Cerebellar nuclear complex (tissue), 1 donor: ENCODE measurements at places on chromosomes 12 and 14.

GRCh38 chr14:105172476-105172875 is 3.9 kb upstream of the JAG2 start:
- no peak for DNase-seq

DNA sequence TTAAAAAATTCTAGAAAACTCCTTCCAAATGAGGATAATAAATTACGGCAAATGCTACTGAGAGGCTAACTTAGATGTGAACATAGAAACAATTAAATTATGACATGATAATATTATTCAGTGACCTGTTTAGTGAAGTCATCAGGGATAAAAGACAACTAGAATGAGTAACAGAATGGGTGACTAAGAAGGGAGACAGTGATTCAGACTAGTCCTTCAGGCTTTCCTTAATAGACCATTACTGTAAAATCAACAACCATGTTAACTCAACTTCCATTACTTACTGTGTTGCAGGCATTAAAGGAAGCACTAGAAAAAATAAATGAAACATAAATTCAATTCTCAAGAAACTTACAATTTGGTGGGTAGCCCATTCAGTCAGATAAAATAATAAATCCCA is 543.9 kb upstream of the LRFN5 start:
- DNase-seq = no peak

DNA sequence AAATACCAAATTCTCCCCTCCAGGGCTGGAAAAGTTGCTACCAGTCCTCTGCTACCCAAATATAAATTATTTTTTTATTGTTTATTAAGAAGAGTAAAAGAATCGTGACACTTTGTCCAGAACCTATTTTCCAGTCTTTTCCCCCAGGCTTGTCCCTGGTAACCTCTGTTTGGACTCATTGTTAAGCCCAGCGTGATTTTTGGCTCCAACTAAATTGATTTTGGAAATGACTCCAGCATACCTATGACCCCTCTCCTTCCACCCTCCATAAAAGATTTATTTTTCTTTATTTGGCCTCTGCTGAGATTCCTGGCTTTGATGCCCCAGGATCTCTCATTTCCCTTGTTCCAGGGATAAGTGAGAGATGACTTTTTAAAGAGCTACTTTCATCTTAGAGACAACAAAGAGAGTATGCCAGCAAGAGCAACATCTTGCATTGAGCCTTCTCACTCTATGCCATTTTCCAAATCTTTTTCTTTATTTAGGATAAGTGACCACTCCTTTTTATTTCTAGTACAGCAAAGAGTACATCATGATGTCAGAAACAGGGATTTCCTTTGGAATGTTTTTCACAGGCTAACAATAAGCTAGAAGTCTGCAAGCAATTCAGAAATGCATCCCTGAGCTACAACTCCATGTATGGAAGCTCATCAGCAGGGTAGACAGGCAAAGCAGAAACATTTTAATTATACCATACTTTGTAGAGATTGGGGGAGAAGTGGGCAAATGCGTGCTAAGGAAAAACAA is 75.8 kb downstream of the DAD1 start:
- no peak for DNase-seq

- no peak for DNase-seq
Measured at GRCh38 chr14:20499108-20499507, 6.2 kb upstream of the RNASE10 start.

DNA sequence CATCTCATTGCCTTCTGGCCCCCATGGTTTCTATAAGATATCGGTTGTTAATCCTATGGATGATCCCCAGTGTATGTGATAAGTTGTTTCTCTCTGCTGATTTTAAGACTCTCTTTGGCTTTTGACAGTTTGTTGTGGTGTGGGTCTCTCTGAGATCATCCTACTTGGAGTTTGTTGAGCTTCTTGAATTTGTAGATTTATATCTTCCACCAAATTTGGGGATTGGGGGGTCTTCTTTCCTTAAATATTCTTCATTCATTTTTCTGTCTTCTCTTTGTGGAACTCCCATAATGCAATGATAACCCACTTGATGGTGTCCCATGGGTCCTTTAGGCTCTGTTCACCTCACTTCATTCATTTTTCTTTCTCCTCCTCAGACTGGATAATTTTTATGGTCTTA is 20.0 kb upstream of the BBS10 start:
- DNase-seq = no peak

GRCh38 chr14:61421212-61421923 is 100.0 kb downstream of the PRKCH start:
- DNase-seq = no peak

DNA sequence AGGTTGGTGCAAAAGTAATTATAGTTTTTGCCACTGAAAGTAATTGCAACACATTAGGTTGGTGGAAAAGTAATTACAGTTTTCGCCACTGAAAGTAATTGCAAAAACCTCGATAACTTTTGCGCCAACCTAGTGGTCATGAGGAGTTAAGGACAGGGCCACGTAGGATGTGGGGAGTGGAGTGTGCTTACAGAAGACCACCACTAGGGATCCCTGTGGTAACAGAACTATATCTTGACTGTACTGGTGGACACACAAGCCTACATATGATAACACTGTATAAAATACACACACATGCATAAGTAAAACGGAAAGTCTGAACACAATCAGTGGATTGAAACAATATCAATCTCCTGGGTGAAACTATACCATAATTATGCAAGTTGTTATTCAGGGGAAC is 187.4 kb upstream of the ABCD2 start:
- DNase-seq = no peak

DNA sequence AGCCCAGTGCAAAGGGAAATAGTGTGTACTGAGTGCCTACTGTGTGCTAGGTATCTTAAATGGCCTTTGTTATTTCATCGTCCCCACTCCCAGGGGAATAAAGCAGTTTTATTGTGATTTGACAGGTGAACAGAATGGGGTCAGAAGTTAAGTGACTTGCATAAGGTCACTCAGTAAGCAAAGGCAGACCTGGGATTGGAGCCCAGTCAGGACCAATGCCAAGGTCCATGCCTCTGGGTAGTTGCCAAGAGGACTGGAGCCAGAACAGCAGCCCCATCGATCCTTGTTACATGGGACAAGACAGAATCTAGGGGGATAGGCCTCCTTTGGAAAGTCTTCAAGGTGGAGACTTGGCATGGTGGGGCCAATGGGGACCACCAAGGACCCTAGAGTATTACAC is 227.4 kb upstream of the PWP1 start:
- no peak for DNase-seq

GRCh38 chr14:53093206-53093605 is 59.9 kb downstream of the DDHD1 start:
- no peak for DNase-seq

DNA sequence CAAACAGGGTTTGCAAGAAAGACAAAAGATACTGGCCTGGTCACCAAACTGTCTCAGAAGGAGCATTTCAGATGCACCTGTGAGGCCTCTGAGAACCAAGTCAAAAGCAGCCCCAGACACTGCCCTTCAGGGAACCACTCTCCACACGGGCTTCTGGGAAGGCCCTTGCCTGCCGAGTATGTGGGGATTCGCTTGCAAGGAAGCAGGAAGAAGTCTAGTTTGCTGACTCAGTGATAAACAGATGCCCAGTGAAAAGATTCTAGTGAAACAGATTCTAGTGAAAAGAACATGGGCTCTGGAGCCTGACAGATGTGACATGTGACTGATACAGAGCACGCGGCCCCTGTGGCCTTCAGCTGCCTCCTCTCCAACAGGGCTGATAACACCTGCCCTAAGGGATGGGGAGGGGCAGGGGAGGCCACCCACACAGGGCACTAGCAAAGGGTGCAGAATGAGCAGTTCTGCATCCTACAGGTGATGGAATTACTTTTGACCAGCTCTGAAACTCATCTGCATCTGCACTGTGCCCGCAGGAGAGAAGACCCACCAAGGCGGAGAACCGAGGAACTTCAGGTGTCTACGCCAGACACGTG is 19.1 kb downstream of the AMN start:
- no peak for DNase-seq

DNA sequence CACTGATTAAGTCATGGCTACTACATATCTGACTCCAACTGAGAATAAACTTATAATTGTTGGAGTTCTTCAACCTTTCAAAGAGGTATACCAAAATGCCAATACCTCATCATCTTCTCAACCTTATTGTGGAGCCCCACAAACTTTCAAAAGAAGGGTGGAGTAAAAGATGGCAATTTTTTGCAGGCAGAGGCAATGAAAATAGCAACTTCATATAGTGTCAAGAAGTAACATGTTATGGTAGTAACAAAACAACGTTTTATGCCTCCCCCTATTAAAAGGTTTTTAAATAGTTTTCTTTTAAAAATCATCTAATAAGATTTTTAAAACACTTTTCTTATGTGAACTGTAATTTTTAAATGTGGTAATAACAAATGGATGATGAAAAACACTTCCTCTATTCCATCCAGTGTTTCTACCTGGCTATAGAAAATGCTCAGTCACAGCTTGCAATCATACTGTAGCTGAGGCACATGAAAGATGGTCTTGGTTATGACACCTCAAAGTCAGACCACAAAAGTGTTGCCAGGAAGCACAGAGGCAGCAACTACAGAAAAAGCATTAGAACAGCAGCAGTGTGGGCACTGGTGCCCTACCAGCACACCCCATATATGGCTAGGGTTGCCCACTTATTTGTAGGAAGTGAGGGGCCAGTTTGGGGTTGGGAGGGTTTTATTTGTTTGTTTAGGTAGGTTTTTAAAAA is 7.0 kb downstream of the PPP1R12A start:
- no peak for DNase-seq

GRCh38 chr14:95862243-95862642 is 14.4 kb upstream of the TUNAR start:
- DNase-seq = no peak

DNA sequence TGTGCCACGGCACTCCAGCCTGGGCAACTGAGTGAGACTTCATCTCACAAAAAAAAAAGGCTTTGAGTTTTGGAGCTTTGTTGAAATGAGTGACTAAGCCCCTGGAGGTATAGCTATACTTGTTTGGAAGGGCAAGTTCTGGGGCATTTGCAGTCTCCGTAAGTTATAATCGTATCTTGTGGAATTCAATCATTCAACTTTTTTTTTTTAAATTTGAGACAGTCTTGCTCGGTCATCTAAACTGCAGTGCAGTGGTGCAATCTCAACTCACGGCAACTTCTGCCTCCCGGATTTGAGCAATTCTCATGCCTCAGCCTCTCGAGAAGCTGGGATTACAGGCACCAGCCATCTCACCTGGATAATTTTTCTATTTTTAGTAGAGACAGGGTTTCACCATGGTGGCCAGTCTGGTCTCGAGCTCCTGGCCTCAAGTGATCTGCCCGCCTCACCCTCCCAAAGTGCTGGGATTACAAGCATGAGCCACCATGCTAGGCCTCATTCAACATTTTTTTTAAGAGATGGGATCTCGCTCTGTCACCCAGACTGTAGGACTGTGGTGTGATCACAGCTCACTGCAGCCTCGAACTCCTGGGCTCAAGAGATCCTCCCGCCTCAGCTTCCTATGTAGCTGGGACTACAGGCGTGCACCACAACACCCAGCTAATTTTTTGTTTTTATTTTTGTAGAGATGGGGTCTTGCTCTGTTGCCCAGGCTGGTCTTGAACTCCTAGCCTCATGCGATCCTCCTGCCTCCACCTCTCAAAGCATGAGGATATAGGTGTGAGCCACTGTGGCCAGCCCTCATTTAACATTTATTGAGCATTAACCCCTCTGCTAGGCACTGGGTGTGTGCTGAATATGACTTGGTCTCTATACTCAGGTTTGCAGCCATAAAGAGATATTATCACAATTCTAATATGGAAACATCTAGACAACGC is 133.7 kb upstream of the MAP1LC3B2 start:
- DNase-seq = no peak

- DNase-seq = no peak
Measured at GRCh38 chr12:100043631-100044030, 58.9 kb upstream of the ANKS1B start.

DNA sequence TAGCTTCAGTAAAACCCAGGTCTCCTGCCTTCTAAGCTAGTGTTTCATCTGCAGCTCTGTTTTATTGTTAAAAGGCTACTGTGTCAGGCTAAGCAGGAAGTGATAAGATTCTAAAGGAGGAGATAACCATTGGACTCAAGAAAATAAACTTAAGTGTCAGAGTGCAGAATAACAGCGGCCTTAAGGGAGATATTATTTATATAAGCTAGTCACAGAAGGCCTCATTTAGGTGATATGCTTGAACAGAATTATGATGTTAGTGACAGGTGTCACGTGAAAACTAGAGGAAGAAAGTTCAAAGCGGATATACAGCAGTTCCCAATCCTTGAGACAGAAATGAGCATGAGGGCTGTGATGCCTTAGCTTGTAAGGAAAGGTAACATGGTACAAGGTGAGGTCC is 373.4 kb downstream of the FOXG1 start:
- DNase-seq = no peak

DNA sequence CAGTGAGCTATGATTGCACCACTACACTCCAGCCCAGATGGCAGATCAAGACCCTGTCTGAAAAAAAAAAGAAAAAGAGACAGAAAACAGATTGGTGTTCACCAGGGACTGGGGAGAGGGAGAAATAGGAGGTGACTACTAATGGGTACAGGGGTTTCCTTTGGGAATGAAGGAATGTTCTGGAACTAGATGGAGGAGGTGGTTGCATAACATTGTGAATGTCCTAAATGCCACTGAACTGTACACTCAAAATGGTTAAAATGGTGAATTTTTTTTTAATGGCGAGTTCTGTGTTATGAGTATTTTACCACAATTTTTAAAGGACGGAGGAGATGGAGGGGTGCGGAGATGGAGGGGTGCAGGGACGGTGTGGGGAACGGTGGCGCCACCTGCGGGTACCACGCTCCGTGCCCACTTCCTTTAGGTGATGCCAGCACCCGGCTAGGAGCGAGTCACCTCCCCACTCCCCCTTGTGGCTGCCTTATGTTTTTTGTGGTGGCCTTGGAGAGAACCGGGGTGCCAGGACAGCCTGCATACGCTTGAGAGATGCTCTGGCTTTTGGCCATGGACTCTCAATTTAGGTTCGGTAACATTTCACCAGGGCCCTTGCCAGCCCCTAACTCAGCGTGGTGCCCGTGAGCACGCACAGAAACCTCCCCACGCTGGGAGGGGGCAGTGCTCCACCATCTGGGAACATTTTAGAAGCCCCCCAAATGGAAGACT is 16.1 kb downstream of the UBC start:
- no peak for DNase-seq

DNA sequence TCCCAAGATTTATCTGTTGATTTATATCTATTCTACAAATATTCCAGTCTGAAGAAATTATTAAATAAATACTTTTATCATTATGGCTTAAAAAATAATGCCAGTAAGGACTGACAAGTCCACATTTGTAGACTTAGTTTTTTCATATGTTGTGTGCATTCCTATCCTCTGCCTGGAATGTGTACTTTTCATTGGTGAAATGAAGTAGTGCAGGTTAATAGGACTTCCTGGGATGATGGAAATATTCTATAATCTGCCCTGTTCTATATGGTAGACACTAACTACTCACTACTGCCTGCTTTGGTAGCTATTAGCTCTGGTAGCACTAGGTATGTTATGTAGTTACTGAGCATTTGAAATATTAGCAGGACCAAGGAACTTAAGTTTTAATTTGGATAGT is 86.7 kb downstream of the PCNX1 start:
- no peak for DNase-seq

- DNase-seq = no peak
Measured at GRCh38 chr12:52540531-52540930, 12.4 kb downstream of the KRT71 start.
